ENCODE measurements at places on chromosomes 6 and 20.

GRCh38 chr6:132616677-132617076 lies 7.4 kb downstream of the TAAR2 start:
- DNase-seq = no peak

- no peak for DNase-seq
Observed at GRCh38 chr20:35263532-35264341, 14.2 kb downstream of the MMP24OS start.

- DNase-seq = no peak
Observed at GRCh38 chr6:166573511-166574216, 12.8 kb downstream of the RAMACL start.

DNA sequence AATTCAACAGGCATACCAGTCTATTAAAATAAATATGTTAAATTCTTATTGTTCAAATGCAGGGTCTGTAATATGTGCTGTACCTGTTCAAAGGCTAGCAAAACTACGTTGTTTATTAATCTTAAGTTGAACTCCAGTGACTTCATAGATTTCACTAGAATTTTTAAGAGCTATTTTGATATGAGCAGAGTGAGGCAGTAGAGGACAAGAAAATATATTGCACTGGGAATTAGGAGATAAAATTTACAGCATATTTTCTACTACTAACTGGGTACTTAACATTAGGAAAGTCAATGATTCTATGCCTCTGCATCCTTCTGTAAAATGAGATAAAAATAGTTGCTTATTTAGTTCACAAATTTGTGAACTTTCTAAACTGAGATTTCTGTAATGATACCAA lies 162.2 kb upstream of the BMP5 start:
- no peak for DNase-seq

GRCh38 chr20:35700625-35701148 lies 1.5 kb downstream of the ROMO1 start:
- DNase-seq = no peak

DNA sequence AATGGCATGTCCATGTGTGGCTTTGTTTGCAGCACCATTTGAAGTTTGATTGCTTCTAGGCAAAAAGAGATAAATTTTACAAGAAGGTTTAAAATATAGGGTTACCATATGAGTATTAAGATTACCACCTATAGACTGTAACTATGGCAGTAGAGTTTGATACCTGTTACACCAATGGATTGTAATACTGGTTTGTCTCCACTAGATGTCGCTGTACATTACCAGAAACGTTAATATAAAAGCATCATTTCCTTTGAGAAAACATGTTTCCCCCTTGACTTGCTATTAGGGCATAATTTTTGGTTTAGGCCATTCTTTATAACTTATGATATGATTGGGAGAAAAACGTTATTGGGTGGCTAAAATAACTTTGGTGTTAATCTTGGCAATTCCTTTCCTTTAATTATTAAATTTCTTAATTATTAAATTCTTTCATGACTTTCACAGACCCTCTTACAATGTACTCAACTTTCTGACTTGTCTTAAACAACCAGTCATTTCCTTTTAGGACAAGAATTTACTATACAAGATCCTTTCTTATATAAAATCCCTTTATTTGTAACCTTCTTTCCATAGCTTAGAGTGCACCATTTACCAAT lies 42.8 kb downstream of the HLA-DPB1 start:
- no peak for DNase-seq

DNA sequence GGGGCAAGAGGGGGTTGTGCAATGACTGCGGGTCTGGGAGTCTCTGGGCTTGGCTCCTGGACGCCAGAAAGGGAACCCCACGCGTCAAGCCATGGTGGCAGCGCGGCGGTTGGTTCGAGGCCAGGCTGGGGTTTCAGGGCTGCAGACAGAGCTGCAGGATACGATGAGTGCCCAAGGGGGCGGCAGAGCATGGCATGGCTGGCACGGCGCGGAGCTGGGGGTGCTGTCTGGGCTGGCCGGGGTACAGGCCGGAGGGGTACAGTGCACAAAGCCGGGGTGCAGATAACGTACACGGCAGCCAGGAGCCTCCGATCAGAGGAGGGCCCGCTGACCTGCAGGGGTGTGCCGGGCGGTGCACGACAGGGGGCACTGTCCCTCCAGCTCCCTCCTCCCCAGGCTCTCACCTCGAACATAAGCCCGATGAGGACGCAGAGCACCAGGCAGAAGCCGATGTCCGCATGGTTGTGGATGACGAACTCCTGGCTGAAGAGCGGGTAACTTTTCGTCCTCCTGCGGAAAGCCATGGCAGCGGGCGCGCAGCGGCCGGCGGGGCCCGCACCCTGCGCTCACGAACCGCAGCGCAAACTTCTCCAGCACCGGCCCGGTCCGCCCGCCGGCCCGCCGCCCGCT lies 353 bp downstream of the TRAM2 start:
- DNase-seq = peak; percentile 48

DNA sequence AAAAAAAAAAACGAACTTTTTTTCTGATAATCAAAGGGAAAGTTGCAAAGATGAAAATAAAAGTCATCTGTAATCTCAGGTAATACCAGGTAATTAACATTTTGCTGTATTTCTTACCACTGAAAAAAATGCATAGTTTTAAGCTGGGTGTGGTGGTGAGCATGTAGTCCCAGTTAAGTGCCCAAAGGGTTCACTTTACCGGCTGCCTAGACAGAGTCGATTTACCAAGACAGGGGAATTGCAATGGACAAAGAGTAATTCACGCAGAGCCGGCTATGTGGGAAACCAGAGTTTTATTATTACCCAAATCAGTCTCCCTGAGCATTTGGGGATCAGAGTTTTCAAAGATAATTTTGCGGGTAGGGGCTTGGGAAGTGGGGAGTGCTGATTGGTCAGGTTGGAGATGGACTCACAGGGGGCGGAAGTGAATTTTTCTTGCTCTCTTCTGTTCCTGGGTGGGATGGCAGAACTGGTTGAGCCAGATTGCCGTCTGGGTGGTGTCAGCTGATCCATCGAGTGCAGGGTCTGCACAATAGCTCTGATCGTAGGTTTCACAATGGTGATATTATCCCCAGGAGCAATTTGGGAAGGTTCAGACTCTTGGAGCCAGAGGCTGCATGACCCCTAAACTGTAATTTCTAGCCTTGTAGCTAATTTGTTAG lies 51.9 kb downstream of the RPF2 start:
- DNase-seq = no peak

- DNase-seq = no peak
Observed at GRCh38 chr6:5644523-5645185, 362.1 kb downstream of the NRN1 start.

- no peak for DNase-seq
Observed at GRCh38 chr6:166752097-166752496, 125.0 kb upstream of the RPS6KA2 start.

GRCh38 chr6:135168766-135169165 lies 12.3 kb upstream of the MYB start:
- DNase-seq = no peak

- no peak for DNase-seq
Observed at GRCh38 chr6:157460182-157460999, 79.4 kb downstream of the ZDHHC14 start.

DNA sequence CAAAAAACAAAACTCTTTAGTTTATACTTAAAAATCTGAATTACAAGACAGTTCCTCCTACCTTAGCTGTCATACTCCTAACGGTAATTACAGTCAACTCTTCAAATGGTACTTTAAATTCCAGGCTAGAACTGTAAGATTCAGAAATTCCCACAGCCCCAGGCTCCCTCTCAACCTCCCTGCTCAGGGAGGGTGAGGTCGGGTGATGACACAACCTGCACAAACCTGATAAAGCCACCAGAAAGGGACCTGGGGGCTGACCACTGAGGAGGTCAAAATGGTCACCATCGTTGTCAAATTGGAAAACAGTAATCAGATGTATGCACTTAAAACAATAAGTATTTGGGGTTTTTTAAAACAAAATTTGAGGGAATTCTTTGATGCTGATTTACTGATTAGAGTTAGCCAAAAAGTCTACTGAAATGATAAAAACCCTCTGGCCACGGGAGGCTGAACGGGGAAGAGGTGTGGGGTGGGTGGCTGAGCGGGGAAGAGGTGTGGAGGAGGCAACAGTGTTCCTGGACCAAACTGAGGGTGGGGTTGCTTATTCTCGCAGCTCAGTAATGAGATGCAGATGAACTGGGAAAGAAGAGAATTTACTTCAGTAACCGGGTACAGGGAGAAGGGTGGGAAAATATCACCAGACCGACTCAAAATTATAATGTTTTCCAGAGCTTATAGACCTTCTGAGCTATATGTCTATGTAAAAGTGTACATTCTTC lies 52.4 kb downstream of the SLC22A1 start:
- DNase-seq = no peak

DNA sequence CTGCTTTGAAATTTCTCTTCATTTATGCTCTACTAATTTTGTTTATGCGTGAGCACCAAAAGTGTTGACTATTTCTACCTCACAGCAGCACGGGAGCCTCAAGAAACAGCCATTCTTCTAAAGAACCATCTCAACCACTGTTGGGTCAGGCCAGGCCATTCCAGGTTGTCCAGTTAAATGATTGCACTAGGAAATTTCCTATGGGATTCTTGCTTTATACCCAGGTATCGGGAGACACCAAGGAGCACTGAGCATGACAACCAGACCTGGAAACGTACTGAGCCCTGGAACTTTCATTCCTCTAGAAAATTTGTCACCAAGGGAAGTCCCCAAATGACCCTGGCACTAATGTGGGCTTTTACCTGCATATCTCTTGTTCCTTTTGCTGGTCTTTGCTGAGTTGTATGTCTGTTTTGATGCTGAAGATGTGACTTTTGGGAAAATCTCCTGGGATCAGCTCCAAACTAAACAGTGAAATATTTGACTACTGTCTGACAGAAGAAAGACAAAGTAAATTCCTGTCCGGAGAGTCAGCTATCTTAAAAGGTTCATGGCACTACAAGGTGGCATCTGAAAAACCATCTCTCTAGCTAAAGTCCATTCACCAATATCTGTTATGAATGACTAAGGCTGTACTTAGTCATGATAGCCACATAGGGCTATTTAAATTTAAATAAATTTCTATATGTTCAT lies 70.5 kb downstream of the SNAP25 start:
- DNase-seq = no peak

DNA sequence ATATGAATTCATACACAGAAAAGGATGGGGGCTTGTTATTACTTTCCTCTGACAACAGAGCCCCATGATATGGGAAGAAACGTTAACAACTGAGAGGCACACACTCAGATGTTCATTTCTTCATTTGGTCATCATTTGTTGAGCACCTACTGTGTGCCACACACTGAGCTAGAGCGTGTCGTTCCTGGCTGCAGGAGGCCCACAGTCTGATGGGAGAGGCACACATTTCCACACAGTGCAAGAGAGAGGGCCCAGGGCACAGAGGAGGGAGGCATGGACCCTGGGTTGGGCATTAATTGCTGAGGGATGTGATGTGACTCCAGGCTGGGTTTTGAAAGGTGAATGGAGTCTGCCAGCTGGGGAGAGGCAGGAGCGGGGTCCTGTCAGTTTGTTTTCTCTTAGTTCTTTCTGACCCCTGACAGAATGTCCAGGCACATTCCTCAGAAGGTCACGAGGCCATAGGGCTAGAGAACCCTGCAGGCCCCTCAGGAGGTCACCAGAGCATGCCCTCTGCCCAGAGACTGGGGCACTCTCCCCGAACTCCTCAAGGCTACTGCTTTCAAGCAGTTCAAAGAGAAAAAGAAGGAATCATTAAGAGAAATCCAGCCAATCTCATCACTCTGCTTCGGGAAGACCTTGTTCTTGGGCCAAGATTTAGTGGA lies 216.2 kb downstream of the UST start:
- DNase-seq = no peak

GRCh38 chr20:40757087-40757486 lies 68.1 kb upstream of the MAFB start:
- DNase-seq = no peak

DNA sequence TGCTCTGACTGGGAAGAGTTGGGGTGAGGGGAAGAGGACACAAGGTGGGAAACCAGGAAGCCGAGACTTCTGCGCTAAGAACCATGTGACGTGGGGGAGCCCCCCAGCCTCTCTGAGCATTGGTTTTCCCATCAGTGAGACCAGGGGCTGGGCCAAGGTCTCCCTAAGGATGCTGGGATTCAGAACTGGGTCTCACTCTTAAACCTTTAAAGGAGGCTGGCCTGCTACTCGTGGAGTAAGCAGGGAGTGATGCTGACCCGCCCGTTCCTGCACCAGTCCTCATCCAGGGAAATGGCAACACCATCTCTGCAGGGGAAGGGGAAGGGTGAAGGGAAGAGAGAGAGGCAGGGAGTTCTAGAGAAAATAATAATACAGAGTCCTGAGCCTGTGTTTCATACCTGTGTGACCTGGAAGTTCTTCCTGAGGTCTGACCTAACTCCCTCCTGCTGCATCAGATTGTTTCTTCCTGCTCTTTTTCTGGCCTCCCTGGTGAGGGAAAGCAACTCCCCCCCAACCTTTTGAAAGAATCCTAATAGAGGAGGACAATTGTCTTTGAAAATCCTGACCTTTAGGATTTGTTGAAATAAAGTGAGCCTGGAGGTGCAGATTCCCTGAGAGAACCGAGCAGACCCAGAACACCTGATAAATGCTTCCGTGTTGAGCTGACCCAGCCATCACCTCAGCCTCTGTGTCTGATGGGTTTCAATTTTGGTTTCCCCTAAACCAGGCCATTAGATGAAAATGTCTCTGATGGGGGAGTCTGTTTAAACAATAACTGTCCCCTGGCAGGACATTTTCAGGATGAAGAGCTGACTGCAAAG lies 3.0 kb upstream of the GRM4 start:
- no peak for DNase-seq

DNA sequence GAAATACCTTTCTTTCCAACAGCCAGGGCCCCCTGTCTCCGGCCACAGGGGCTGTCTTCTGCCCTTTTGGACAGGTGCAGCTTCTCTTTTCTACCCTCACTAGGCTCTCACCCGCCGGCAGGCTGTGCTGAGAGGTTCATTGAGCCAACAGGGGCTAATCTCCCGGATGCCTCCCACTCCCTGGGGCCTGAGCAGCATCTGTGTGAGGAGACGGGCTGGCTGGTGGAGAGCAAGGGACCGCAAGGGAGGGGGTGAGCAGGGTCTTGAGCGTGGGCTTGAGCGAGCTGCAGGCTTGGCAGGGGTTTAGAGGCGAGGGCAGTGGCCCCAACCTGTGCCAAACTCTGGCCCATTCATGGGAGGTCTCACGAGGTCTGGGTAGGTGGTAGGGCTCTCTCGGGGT lies 56.5 kb upstream of the CST7 start:
- DNase-seq = no peak

DNA sequence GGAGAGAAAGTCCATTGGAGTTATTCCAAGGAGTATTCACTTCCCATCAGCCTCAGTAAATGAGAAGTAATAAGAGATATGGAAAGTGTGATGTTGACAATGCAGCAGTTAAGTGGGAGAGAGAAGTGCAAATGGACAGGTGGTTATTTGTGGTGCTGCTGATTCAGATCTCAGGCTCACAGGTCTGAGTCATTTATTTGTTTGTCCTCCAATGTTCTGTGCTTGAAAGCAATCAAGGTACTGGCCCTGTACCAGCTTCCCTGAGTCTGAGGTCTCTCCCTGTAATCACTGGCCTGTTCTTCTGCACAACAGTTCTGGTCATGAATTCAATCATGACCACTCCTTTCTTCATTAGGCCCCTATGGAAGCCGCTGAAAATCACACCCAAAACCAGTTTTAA lies 827.7 kb downstream of the MAFB start:
- DNase-seq = no peak

GRCh38 chr6:43743682-43744381 lies 26.2 kb upstream of the VEGFA start:
- DNase-seq = no peak

GRCh38 chr6:20312606-20313005 lies 89.1 kb upstream of the E2F3 start:
- DNase-seq = no peak

GRCh38 chr6:1605004-1605892 lies 4.5 kb upstream of the FOXC1 start:
- DNase-seq = no peak

- no peak for DNase-seq
Observed at GRCh38 chr6:77341058-77341986, 122.0 kb downstream of the HTR1B start.

GRCh38 chr6:7574500-7574899 lies 15.5 kb upstream of the SNRNP48 start:
- DNase-seq = no peak

All from stimulated activated CD4-positive, alpha-beta T cell treated with anti-CD3 and anti-CD28 coated beads, Interleukin-12 subunit alpha, Interleukin-12 subunit beta, amount 100 ng/mL, for 4 hours (primary cell).